ENCODE measurements at places on chromosomes 3 and 15.

GRCh38 chr15:88303395-88303794 is 46.9 kb upstream of the NTRK3 start:
- DNase-seq: no peak

DNA sequence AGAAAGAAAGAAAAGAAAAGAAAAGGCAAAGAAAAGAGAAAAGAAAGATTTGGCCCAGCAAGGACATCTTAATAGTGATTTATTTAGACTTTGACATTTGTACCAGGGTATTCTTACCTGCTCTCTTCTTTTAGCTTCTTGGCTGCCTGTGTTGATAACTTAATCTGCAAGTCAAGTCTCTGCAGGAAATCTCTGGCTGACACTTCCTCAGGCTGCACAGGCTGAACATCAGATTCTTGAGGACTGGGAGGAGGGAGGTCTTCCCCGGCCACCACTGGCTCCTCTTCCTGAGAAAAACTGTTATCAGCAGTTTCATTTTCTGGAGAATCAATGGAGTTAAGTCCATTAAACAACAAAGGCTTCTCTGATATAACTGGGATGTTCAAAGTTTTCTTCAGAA is 12.8 kb downstream of the LYSMD2 start:
- DNase-seq: no peak

GRCh38 chr15:88637841-88638625 is 783 bp upstream of the ISG20 start:
- no peak for DNase-seq

DNA sequence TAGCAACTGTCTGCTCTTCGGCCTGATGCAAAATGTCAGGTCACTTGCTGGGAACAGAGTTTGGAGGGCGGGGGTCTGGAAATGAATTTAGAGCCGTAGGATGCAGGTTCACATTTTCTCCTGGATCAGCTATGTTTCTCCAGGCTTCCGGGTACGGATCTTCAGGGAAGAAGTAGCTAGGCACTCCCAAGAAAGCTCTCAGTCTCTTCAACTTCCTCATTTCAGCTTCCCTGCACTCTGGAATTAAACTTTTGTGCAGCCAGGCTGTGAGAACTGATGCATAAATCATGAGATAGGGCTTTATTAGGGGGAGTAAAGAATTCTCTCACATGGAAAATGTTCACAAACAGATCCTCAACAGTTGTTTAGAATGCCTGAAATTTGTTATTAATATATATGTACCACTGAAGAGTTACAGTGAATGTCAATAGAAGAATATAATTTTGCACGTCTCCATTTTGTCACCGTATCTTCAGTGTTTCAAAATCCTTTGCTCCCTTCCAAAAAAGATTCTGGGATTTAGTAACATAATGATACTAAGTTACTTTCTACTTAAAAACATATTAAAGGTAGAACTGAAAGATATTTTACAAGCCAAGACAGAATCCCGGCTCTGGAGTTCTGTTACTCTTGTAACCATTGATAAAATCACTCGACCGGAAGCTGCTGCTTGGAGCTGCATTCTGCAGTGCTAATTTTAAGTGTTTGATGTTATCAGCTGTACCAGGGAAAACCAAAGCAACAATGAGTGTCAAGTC is 178.5 kb upstream of the P2RY1 start:
- no peak for DNase-seq

GRCh38 chr15:26580943-26581342 is 191.9 kb downstream of the GABRB3 start:
- DNase-seq: no peak

GRCh38 chr3:32592696-32593353 is 22.2 kb upstream of the DYNC1LI1 start:
- no peak for DNase-seq

GRCh38 chr15:62452026-62452425 is 286.9 kb upstream of the C2CD4B start:
- DNase-seq: no peak

- DNase-seq: peak; percentile 51
Observed at GRCh38 chr15:65101411-65101890, 13.5 kb downstream of the UBAP1L start.

- no peak for DNase-seq
Observed at GRCh38 chr15:33007303-33007855, 187.1 kb downstream of the FMN1 start.

DNA sequence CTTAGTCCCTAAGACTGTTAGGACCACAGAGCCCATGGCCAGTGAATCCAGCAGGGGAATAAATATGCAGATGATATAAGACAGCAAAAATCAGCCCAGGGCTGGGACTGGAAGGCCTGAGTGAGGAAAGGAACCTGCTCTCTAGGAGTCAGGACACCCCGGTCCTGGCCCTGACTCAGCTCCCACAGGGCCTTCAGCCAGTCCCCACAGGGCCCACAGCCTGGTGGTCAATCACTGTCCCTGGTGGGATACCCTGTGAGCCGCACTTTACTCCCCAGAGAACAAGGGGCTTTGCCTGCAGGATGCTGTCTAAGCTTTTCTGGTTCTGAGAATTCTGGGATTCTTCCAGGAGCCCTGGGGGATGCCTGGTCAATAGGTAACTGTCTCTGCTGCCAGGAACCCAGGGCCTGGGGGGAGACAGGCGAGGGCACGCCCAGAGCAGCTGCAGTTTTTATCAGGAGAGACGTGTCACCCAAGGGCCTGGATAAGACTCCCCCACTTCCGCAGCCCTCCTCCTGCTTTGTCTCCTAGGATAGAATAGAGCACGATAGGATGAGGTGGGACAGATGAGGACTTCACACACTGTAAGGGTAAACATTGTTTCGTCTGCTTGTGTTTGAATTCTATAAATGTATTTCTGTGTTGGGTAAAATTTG is 49.5 kb upstream of the MCF2L2 start:
- DNase-seq: no peak

GRCh38 chr3:153160451-153161137 is 1.4 kb upstream of the RAP2B start:
- DNase-seq: peak; percentile 89

- no peak for DNase-seq
Observed at GRCh38 chr3:171260899-171261298, 199.3 kb downstream of the TNIK start.

DNA sequence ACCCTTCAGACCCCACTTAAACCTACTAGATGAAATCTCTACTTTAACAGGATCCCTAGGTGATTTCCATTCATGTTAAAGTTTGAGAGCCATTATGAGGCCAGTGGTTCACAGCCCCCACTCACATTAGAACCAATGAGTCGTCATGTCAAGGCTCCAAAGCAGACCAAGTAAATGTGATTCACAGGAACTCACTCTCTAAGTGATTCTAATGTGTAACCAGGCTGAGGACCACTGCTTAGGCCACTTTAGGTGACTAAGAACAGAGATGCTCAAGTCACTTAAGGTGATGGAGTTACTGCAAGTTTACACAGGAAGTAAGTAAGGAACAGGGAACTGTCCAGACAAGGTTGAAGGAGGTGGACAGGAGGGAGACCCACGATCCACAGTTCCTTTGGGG is 7.7 kb downstream of the GALNT15 start:
- DNase-seq: no peak

DNA sequence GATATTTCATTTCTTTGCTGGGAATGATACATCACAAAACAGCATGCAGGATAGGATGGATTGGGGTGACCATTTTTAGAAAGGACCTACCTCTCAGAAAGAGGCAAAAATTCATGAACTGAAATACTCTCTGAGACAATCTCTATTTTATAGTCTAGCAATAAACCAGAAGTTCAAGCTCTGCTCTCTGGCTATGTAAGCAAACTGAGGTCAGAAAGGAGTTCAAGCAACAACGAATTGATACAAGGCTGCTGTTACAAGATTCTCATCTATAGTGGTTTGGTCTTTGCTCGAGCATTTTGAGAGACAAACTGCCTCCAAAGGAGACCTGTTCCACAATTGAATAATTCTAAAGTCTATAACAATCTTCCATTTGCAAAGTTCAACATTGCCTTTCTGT is 84.7 kb upstream of the GOLGA8J start:
- DNase-seq: no peak

DNA sequence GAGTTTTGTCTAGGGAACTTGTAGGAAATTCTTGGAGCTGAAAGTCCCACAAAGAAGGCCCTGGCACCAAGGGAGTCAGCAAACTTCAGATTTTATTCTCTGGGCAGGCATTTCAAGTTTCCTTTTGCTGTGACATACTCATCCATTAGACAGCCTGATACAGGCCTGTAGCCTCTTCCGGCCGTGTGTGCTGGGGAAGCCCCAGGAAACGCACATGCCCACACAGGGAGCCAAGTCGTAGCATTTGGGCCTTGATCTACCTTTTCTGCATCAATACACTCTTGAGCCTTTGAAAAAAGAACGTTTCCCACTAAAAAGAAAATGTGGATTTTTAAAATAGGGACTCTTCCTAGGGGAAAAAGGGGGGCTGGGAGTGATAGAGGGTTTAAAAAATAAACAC is 15.0 kb downstream of the TIGIT start:
- no peak for DNase-seq

DNA sequence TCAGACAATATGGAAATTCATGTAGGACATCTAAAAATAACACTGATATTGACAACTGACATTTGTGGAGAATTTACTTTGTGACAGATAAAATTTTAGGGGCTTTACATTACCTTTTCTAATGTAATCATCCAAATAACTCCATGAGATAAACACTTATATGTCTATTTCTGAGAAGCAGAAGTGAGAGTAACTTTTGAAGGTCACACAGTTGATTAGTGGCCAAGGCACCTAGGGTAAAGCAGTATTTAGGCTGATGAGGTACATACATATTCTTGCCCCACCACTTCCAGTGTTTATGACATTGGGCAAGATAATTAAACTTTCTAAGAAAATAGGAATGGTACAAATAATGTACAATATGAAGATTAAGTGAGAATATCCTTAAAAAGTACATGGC is 248.4 kb downstream of the CPNE4 start:
- no peak for DNase-seq

GRCh38 chr3:186280737-186281136 is 81.3 kb downstream of the DGKG start:
- no peak for DNase-seq

DNA sequence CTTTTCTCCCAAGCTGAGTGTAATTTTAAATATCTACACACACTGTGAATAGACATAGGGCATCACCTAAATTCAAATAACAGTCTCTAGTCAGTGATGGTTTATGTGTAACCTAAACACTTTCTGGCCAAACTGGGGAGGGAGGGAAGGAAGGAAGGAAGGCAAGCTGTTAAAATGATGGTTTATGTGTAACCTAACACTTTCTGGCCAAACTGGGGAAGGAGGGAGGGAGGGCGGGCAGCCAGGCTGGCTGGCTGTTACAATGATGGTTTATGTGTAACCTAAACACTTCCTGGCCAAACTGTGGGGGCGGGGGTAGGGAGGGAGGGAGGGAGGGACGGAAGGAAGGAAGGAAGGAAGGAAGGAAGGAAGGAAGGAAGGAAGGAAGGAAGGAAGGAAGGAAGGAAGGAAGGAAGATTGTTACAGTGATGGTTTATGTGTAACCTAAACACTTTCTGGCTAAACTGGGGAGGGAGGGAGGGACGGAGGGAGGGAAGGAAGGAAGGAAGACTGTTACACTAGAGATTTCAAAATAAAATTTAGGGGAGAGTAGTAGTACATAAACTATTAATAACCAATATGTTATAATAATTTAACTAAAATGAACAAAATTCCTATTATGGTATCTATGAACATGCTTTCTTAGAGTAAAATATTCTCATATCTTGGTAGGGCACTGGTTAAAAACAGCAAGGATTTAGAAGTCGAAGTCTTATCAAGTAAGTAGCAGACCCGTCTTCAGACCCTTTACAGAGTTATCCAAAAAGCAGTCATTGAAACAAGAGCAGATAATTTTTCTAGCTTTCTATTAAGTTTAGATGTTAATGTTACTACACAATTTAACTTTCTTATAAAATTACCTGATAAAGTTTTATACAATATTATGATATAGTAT is 148.1 kb downstream of the LMLN start:
- DNase-seq: no peak

GRCh38 chr3:69539134-69539533 is 153.2 kb upstream of the FRMD4B start:
- no peak for DNase-seq

DNA sequence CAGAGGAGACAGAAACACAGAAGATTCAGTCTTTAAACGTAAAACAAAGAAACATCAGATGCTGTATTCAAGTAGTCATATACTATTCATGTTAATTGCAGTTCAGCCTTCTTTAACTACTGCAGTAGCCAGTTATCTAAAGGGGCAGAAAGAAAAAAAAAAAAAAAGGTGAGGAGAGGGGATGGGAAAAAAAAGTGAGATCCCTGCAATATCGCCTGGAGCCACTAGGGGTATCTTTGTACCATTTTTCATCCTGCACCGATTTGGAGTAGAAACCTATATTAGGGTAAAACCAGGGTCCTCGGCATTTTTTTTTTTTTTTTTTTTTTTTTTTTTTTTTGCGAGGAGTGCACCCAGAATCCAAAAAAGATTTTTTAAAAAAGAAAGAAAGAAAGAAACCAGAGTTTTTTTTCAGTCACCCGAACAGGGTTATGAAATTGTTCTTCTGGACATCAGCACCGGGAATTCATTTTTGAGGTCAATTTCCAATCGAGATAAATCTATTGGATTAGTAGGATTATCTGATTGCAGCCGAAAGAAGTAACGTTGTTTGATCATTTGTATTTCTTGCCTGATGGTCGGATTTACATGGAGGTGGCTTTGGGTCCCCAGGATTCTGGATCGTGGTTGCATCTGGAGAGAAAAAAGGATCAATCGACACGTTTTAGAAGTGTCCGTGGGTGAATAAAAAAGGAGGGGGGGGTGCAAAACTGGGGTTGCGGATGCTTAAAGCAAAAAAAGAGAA is 186.7 kb downstream of the NLGN1 start:
- DNase-seq: no peak

- no peak for DNase-seq
Observed at GRCh38 chr3:11481556-11481955, 162.2 kb downstream of the VGLL4 start.

- DNase-seq: no peak
Observed at GRCh38 chr3:122758877-122759560, 34.6 kb downstream of the HSPBAP1 start.

- DNase-seq: no peak
Observed at GRCh38 chr3:116018646-116019045, 395.3 kb downstream of the GAP43 start.

DNA sequence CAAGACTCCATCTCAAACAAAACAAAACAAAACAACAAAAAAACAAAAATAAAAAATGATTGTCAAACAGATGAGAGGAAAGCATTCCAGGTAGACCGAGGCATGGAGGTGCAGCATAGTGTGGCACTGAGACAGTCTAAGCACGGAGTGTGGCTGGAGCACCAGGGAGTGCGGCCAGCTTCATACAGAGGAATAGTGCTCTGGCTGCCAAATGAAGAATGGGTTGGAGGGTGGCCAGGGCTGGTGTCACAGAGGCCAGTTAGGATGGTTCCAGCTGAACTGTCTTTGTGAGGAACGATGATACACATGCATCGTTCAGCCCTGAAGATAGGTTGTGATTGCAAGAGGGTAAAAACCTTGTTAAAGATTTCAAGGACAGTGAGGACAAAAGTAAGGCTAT is 28.3 kb downstream of the MITF start:
- DNase-seq: no peak

Measured in prostate gland (tissue), 2 donors.